NCI-H345 (cell line): ENCODE measurements at places on chromosomes 6 and 20.
A peak's percentile ranks its signal among the peaks of the same experiment; 100 is the strongest.

GRCh38 chr6:159973951-159974350 is 5.1 kb downstream of the IGF2R start:
- peak; percentile 25 for DNase-seq

DNA sequence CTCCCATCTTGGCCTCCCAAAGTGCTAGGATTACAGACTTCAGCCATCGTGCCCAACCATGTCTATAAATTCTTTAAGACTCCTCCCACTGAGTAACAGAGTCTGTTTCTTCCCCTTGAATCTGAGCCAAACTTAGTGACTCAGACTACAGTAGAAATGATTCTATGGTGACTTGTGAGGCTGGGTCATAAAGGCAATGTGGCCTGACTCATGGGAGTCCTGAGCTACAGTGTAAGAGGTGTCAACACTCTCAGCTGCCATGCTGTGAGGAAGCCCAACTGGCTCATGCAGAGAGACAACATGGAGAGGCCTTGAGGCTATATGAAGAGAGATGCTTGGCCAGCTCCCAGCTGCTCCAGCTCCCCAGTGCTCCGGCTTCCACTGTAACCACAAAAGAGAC is 5.2 kb upstream of the NRSN2 start:
- DNase-seq = no peak

DNA sequence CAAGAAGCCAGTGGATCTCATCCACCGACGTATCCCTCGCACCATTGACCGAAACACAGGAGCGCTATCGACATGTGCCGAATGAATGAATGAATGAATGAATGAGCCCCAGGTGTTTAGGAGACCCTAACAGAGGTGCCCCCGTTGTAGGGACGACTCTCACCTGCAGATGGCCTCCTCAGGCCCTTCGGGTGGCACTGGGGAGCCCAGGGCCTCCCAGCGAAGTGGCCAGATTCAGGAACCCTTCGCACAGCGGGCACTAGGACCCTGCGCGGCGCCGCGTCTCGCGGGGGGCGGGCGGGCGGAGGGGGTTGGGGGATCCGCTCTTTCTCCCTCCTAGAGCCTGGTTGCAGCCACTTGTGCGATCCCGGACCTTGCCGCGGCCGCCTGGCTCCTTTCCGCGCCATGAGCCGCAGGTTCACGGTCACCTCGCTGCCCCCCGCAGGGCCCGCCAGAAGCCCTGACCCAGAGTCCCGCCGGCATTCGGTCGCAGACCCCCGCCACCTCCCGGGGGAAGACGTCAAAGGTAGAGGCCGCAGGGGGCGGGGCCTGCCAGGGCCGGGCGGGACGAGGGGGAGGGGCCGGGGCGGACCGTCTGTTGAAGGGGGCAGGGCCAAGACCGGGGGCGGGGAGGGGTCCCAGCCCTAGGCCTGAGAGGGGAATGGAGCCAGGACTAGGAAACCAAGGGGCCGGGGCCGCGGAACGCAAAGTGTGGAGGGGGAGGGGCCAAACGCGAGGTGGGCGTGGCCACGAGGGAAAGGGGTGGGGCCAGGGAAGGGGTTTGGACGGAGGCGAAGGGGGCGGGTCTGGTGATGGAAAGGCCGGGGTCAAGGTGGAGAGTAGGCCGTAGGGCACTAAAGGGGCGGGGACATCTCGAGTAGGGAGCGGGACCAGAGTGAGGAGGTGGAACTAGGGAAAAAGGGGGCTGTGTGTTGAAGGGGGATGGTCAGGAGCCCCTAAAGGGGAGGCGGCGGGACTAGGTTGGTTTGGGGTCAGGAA is 7.4 kb upstream of the SLC12A5 start:
- peak; percentile 93 for DNase-seq

- DNase-seq = no peak
Measured at GRCh38 chr20:46820682-46821081, 74.0 kb upstream of the EYA2 start.

DNA sequence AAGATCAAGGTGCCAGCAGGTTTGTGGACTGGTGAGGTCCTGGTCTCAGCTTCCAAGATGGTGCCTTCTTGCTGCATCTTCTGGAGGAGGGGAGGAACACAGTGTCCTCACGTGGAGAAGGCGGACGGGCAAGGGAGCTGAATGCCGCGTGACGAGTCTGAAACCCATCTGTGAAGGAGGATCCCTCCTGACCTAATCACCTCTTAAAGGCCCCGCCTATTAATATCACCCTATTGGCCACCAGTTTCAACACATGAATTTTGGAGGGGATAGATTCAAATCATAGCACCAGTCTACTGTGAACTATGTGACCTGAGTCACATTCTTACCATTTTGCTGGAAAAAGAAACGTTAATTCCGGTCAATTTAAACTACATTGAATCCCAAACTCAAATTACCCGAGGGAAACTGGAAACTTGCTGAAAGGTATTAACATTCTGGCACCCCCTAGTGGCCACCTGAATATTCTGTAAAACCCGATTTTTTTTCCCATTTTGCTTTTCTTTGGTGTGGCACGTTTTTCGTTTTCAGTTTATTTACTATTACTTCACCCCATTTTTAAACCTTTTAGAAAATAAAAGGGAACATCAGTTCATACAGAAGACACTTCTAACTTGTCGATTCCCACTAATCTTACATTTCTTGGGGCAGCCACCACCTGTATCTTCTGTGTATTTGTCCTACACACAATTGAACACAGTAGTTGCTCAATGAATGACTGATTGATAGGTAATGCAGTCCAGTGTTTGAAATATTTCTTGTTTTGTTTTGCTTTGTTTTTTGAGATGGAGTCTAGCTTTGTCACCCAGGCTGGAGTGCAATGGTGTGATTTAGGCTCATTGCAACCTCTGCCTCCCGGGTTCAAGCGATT is 17.9 kb upstream of the CCDC170 start:
- DNase-seq = peak; percentile 6

GRCh38 chr6:51273228-51273961 is 454.7 kb downstream of the TFAP2B start:
- DNase-seq = no peak

DNA sequence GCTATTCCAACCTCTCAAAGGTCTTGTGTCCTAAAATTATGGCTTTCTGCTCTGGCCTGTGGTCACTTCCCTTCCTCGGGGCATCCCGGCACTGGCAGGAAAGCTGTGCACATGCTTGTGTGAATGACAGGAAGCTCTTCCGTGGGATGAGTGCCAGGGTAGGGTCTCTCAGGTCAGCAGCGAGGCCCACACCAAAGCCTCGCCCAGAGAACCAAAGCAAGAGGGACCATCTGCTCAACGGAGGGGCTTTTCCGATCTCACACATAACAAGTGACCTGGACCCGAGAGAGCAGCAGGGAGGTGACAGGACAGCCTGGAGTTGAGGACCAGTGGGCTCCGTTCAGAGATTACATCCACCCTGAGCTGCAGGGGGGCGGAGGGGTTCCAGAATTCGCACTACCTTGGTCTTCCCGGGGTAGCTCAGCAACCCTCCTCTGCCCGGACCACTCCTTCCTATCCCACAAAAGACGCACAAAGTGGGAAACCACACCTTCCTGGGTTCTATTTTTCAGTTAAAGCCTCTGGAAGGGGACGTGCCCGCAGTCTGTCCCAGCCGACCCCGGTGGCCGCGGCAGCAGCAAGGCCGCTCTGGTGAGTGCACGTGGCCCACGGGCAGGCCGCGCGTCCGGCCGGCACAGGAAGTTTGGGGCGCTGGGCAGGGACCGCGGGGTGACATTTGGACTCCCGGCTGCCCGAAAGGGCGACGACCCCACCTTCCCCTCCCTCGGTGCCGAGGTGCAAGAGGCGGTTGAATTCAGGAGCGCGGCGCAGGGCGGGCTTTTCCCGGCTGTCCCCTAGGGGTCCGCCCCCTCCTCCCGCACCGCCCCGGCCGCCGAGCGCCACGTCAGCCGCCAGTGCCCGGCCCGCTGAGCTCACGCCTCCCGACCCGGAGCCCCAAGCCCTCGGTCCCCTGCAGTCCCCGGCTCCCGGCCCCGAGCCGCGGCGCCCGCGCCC is 988 bp downstream of the TXNDC5 start:
- DNase-seq = peak; percentile 0

DNA sequence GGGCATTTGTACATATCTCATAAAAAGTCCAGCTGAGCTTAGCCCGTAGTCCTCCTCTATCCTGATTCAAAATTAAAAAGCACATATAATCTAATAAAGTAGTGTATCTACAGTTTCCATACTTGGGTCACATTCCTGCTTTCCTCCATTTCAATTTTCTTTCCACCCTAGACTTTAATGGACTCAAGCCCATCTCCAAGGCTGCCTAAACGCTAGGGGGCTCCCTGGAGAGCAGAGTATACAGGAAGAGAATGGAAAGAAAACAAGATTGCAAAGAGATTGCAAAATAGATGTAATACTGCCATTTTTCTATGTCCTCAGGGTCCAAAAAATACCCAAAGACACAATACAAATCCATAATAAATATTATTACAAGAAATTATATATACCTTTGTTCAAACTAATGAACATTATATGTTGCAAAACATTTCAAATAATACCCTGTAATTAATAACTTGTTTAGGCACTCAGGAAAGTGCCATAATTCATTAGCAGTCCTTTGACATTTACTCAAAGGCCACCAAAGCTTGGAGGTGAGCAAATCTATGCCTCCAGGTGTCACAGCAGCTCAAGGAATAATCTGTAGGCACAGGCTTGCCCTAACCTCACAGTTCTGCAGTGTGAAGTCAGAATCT is 2.4 kb upstream of the MCM3 start:
- DNase-seq = peak; percentile 59

DNA sequence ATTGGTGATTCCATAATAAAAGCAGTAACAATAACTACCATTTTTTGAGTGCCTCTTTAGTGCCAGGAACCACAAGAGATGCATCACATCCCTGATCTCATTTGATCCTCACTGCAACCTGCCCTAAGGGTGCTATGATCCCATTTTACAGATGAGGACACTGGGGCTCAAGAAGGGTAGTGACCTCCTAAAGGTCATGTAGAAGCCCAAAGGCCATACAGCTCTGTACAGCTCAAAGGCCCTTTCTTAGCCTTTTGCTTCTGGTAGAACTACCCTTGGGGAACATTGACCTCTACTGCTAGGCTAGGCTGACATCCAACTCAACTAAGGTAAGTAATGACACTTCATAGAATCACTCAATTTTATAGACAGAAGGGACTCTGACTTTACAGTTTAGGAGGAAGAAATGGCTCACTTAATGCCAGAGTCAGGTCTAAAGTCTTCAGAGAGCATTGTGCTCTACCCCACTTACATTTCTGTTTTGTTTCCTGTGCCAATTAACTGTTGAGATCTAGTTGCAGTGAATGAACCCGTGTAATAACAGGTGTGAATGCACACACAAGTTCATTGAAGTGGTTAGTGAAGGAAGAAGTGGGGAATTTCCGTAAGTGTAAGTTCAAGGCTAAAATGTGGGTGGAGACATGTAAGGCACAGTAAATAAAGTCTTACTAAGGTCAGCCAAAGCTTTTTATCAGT is 10.7 kb downstream of the SLC9A8 start:
- DNase-seq = no peak

DNA sequence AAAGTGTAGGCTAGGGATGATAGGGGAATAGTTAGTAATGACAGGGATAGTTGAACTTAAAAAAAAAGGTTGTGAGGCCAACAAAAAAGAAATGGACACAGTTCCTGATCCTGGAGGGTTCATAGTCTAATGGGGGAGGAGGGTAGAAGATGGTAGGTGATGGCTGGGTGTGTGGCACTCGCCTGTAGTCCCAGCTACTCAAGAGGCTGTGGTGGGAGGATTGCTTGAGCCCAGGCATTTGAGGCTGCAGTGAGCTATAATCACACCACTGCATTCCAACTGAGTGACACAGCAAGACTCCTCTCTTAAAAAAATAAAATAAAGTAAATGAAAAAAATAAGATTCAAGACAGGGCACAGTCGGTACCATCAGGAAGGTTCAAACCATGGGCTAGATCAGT is 2.4 kb upstream of the MICB start:
- DNase-seq = no peak

GRCh38 chr6:153958860-153959259 is 80.2 kb upstream of the OPRM1 start:
- DNase-seq = no peak

GRCh38 chr6:108580646-108581045 is 19.9 kb downstream of the FOXO3 start:
- no peak for DNase-seq

DNA sequence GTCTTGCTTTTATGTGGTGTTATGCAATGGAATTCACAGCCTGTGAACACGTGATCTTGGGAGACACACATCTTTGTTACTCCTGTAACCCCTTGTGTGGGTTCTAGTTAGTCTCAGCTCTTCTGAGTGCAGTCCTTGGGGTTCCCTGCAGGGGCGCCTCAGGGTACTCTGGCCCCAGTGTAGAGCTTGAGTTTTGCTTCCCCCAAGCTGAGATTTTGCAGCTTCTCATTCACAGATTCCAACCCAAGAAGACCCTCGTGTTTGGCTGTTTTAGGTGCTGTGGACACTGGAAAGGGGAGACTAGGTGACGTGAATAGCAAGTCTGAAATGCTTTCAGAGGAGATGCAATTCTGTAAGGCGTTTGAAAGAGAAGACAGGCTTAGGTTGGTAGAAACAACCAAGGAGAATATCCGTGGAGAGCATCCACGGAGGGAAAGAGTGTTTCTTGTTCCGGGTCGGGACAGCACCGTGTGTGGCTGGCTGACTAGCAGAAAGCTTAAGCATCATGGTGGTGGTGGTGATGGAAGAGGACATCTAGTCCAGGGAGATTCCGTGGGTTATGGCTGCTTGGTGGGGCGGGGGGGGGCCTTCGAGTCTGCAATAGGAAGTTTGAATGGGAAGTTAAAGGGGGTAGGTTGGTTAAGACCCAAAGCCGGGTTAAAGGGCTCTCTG is 30.1 kb downstream of the DUSP22 start:
- no peak for DNase-seq

GRCh38 chr20:15515691-15516090 is 1057.6 kb downstream of the KIF16B start:
- no peak for DNase-seq

DNA sequence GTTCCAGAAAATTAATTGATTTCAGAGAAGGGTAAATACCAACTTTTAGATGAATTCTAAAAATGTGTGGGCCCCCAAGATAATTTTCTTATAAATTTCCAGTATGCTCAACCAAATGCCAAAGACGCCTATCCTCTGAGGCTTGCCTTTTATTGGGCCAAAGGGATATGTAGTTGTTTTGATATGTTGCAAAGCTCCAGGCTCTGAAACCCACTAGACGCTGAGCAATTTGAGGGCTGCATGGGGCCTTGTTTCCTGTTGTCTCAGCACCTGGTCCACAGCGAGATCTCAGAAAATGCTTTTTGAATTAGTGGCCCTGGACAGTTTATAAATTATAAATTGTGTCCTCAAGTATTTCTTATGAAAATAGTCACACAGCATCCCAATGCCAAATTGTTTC is 397.2 kb downstream of the SAMD5 start:
- DNase-seq = no peak

DNA sequence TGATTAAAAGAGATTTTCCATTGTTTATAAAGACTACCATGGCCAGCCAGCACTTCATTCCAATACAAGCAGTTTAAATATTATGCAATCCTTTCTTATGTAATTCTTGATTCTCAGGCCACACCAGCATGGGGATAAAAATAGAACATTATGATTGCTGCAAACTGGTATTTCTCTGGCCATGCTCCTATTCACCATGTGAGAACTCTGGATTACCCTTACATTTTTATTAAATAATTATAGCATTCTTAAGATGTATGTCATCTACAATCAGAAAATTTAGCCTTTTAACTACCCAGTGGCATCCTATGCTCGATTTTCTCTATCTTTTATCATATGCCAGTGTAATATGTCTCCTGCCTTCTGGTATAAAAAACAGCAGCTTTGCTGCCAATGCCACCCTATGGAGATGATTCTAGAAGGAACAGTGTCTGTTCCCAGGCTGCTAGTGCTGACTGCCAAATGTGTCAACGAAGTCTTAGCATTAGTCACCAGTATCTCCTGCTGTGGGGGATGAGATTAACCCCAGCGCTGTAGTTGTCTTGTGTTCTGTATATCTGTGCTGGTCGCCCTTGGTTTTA is 501.4 kb downstream of the BCKDHB start:
- no peak for DNase-seq
